Activated T-helper 1 cell treated with Interleukin-2 at 50 U/mL for 16 hours (primary cell): ENCODE measurements at places on chromosomes 2 and 18.

DNA sequence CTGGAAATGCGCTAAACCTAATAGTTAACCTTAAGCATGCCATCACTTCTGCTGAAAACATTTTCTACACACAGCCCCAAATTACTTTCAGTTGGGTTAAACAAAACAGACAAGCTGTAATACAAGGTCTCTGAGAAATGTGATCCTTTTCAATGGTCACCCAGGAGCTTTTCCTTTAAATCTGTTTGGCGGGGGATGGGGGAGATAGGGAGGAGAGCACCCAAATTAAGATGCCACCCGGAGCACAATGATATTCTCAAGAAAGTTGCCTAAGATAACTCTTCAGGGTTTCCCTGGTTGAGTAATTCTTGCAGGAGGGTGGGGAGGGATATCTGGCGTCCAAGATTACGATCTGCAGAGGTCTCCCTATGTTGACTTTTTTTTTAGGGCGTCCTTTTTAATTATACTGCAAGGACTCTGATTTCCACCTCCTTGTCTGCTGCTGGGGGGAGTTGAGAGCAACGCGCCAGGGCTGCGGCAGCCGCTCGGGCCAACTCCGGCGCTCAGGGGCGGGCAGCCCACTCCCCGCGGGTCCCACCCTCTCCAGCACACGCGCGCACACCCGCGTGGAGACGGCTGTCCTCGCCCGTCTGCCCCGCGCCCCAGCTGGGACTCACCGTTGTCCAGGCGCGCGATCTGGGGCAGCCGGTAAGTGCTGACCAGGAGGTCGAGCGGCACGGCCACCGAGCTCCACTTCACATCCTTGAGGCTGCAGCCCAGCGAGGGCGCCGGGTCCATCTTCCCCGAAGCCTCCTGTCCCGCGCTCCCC lies 807 bp downstream of the GAREM1 start:
- no peak for DNase-seq

GRCh38 chr18:55509631-55510324 lies 78.2 kb downstream of the TCF4 start:
- DNase-seq = no peak

DNA sequence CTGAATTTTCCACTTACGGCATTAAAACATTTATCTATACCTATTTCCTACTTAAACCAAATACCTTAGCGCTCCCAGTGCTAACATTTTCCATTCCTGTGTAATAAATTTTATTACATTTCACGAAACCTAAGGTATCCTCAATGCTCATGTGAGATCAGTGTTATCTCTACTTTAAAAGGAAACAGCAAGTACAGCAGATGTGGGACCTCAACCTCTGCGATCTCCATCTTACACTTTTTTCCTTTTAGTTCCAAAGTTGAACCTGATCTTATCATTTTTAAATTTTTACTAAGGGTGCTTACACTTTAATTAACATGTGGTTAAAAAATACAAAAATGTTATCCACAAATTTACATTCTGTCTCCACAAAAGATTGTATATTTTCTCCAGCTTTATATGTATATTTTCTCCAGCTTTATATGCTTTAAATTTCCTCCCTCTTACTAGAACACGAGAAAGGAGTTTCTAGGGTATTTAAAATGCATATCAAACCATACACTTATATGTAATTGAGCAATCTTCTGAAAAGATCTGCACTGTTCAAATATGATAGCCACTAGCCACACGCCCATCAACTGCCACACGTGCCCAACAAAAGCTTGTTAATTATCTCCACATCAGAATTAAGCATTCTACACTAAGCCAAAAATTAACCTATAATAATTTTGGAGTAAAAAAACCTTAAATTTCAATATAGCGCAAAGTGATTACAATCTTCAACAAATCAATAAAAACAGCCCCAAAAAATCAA lies 38.1 kb downstream of the MBOAT2 start:
- DNase-seq = no peak

GRCh38 chr18:6747646-6748045 lies 18.1 kb downstream of the ARHGAP28 start:
- DNase-seq = no peak

DNA sequence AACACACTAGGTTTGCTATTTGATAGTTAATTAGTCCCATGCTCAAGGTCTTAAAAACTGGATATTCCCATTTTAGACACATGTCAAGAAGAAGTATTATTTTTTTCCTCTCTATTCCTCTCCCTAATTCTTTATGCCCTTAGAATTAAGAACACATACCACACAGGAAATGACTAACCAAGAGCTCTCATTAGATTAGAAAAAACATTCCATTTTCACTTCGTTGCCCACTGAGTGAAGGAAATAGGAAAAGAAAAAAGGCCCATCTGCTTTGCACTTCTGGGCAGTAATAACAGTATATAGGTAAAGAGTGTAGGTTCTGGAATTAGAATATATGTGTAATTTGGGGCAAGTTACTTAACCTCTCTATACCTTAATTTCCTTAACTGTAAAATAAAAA lies 26.9 kb downstream of the ACADL start:
- no peak for DNase-seq

- DNase-seq = no peak
Observed at GRCh38 chr2:153474407-153474806, 4.2 kb downstream of the RPRM start.

DNA sequence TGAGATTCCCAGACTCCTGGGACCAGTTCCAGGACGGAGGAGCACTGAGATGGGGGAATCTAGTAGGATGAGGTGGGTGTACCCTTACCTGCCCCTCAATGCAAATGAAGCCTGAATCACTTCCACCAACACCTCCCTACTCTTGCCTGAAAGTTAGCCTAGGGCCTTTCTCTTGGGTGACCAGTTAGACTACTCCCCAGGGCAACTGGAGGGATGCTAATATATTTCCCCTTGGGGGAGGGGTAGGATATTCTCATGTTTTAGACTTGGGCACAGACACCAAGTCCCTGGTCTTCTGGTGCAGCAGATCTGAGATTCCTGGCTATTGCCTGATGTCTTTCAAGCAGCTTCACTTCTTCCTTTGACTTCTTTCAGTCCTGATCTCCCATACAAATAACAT lies 334.5 kb downstream of the ALK start:
- DNase-seq = no peak

- DNase-seq = no peak
Observed at GRCh38 chr18:21760321-21760720, 19.7 kb downstream of the MIB1 start.

DNA sequence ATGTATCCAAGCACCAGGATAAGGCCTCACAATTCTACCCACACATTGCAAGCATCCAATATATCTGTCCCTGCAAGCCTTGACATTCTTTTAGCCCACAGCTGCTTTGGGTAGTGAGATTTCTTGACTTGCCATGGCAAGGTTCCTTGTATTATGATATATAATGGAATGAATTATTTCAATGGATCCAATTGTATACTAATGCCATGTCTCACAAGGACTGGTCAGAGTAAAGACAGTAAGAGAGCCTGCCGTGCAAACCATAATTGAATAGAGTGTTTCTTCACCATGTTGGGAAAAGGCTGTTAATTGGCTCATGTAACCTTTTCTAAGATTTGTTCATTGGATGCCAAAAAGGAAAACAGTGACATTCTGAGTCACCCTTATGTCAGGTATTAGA lies 64.3 kb upstream of the RBBP8 start:
- no peak for DNase-seq

DNA sequence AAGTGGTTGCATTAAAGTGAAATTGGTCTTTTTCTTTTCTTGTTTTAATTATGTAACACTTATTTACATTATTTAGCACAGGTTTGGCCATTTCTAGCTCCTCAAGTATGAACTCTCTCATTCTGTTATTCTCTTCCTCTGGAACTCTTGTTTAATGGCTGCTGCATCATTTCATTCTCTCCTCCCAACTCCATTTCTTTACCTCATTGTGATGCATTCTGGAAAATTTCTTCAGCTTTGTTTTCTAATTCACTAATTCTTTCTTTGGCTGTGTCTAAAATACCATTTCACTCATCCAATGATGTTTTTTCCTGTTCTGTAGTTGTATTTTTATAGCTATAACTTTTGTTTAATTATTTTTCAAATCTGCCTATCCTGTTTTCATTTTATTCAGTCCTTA lies 22.5 kb upstream of the NMUR1 start:
- no peak for DNase-seq

- DNase-seq = no peak
Observed at GRCh38 chr2:221042926-221043325, 529.2 kb downstream of the EPHA4 start.

DNA sequence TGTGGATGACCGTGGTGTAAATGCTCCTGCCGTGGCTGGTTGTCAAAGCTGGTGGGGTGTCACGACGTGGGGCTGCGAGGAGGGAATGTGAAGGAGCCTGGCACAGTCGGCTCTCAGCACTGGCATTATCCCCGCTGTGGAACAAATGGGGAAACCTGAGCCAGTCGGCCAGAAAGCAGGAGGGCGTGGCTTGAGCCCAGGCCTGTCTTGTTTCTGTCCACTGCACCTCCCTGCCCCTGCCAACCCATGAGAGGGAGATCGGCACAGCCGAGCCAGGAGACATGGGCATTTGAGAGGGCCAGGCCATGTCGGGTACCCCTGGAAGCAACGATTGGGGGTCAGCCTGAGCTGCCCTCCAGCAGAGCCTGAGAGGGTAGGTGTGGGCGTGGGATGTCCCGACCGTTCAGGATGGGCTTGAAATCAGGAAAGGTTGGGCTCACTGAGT lies 44.5 kb downstream of the PDIA6 start:
- no peak for DNase-seq

- no peak for DNase-seq
Observed at GRCh38 chr2:184053326-184053725, 545.0 kb upstream of the ZNF804A start.

DNA sequence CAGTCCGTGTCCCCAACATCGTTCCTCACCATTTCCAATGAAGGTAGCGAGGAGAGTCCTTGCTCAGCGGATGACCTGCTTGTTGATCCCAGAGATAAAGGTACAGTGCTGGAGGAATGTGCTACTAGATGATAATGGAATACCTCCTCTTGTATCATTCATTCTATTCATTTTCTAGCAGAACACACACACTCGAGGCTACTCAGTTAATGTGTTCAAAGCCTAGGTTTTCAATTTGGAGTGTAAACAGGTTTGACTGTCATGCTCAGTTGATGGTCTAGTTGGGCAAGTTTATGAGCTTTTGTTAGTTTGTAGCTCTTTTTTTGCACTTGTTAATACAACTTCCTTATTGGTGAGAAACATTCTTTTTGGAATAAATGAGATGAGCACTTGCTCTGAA lies 114.2 kb downstream of the ICA1L start:
- no peak for DNase-seq

- no peak for DNase-seq
Observed at GRCh38 chr2:71816815-71817214, 330.8 kb downstream of the CYP26B1 start.

DNA sequence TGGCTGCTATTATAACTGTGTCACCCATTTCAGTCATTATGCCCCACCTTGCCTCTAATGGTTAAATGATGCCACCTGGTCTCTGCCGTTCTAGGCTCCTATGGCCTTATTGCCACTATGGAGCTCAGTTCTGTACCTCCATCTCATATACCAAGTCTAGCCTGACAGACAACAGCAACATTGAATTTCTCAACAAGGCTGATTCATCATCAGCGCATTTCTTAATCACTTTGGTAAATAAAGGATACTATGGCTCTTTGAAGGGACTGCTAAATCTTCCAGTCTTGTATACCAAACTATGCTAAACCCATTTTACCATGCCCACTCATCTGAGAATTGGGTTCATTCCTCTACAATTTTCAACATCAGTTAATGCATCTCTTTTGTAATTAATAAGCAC lies 784.5 kb upstream of the CELF4 start:
- DNase-seq = no peak

DNA sequence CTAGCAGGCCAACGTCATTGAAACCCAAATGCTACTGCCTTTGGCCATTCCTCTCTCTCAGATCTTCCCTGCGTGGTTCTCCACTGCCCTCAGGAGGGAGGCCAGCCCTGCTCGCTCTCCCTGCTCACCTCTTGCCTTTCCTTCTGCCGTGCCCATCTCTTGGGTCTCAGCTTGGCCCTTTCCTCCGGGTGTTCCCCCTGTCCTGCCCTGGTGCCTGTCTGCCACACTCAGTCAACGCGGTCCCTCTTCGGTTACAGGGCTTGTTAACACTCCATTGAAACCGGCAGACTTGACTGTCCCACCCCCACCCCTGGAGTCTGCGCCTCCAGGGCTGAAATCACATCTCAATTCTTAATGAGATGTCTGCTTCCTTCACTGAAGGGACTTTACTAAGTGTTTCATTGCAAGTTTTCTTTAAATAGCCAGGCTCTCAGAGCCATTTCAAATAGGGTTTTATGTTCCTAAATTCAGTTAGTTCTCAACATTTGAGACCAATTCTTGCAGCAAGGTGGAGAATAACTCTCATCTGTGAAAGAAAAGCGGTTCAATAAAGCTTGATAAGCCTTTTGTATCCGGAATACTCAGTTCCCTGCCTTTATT lies 237.6 kb downstream of the DYSF start:
- no peak for DNase-seq

GRCh38 chr18:48031641-48032040 lies 101.2 kb upstream of the SMAD2 start:
- no peak for DNase-seq

DNA sequence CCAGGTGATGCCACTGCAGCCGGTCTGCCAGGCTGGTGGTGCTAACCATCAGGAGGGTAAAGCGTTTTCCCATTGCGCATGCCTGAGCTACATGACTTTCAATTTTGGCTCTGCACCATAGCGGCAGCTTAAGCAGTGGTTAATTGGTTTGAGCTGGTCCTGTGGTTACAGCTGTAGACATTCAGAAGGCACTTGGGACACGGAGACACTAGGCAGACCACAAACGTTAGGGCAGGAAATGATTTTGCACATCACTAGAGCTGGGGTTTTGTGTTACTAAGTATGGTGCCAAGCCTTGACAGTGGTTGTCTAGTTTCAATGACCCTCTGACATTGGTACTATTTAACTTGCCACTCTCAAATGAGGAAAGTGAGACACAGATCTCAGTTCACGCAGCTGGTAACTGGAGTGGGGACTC lies 28.9 kb upstream of the CNOT11 start:
- DNase-seq = no peak

GRCh38 chr18:29087616-29088246 lies 910.8 kb upstream of the CDH2 start:
- no peak for DNase-seq

DNA sequence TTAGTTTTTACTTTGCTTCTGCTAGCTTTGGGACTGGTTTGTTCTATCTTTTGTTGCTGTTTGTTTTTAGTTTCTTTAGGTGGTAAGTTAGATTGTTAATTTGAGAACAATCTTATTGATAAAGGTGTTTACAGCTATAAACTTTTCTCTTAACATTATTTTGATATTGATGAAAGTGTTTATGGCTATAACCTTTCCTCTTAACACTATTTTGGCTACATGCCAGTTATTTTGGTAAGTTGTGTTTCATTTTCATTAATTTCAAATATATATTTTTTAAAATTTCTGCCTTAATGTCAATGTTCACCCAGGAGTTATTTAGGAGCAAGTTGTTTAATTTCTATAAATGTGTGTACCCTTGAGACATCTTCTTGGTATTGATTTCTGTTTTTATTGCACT lies 229.6 kb upstream of the SYT4 start:
- no peak for DNase-seq

- DNase-seq = no peak
Observed at GRCh38 chr2:217206016-217206725, 346.3 kb upstream of the TNP1 start.
